Stimulated activated CD8-positive, alpha-beta memory T cell treated with anti-CD3 and anti-CD28 coated beads, Interleukin-4, amount 100 ng/mL, for 24 hours (primary cell): ENCODE measurements at places on chromosomes 3 and 15.

DNA sequence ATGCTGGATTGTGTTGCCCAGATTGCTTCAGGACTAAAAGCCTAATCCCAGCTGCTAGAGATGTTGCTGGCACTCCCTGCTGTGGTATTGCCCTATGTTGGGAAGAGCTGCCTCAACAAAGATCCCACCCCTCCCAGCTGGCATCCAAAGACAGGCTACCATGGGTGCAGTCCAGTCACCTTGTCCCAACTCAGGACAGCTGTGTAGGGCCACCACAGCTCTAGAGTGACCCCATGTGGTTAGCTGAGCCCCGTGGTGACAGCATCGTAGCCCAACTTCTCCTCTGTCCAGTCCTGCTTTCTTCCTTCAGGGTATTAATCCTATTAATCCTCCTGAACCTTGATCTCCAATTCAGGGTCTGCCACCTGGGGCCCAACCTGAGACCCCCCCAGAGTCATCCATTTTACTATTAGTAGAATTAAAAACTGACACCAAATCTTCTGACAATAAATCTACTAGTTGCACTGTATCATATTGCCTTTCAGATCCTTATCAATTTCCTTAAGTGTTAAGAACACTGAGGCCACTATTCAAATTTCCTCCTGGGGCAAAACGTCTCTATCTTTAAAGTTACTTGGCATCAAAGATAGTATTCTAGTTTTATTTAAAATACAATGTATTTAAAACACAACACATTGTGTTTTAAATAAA, 83.5 kb downstream of the AQP9 start:
- no peak for DNase-seq

GRCh38 chr3:10950476-10951294, 41.9 kb upstream of the SLC6A1 start:
- DNase-seq: no peak

DNA sequence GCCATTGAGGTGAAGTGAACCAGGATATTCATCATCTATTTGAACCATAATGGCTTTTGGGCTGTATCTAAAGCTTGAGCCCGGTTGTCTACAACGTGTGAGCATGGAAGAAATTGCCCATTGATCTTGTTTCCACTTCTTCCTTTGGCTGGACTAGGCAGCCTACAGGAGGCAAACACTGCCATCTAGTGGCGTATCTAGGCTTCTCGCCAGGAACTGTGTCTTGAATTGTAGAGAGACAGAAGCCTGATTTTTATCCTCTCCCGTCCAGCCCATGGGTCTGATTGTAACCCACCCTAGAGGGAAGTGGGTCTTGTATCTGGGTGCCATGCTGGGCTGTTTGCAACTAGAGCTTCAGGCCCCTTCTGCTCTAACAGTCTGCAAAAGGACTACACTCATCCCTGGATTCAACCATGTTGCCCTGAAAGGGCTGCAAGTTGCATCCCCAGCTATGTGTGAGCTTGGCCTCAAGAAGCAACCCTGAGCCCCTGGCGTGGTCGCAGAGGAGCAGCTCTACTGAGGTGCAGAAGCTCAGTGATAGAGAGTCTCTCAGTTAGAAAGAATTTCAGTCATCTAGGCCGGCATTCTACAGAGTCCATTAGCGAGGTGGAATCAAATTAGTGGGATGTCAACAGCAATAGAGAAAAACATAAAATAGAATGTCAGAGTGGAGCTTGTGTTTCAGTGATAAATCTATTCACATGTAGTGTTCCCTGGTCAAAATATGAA, 170.2 kb upstream of the UMPS start:
- peak; percentile 30 for DNase-seq

GRCh38 chr3:12301513-12301912, 12.6 kb downstream of the PPARG start:
- no peak for DNase-seq

GRCh38 chr15:41919954-41920538, 26.2 kb upstream of the SPTBN5 start:
- no peak for DNase-seq

DNA sequence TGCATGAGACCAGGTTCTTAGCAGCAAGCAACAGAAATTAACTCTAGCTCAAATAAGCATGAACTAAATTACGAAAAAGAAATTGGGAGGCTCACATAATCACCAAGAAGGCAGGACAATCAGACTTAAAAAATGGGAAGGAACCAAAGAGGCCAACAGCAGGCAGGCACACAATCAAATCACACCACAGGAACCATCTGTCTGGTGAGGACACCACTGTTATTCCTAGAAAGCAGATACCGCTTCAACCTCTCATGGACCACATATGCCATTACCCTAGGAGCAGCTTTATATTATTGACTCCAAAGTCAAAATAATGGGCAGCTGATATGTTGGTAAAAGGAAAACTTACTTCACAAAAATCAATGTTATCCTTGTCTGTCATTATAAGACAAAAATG, 51.6 kb downstream of the SUCLG2 start:
- DNase-seq: no peak

GRCh38 chr15:90221246-90221900, 12.4 kb downstream of the CIB1 start:
- no peak for DNase-seq

GRCh38 chr15:45604326-45604725, 17.1 kb downstream of the BLOC1S6 start:
- no peak for DNase-seq

GRCh38 chr3:194592798-194593752, 40.1 kb downstream of the TMEM44 start:
- DNase-seq: no peak

DNA sequence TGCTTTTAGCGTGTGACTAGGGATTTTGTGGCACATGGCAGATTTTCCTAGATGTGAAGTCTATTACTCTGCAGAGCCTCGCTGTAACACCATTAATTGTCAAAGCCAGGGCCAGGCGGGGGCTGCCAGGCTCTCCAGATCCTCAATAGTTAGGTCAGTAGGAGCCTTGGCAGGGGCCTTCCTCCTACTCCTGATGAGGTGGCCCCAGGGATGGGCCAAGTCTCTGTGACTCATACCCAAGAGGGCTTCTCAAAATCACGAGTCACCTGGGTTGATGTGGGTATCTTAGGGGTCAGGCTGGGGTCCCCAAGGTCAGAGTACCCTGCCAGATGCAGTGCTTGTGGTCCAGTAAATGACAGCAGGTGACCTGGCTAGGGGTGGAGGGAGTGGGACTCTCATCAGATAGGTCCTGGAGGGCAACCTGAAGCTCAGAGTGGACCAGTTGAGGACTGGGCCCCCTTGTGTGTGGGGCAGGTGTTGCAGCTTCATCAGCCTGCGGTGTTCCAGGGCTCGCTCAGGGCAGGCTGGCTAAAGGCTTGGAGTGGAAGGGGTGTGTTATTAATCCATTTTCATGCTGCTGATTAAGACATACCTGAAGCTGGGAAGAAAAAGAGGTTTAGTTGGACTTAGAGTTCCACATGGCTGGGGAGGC, 88.5 kb upstream of the MYZAP start:
- DNase-seq: no peak

DNA sequence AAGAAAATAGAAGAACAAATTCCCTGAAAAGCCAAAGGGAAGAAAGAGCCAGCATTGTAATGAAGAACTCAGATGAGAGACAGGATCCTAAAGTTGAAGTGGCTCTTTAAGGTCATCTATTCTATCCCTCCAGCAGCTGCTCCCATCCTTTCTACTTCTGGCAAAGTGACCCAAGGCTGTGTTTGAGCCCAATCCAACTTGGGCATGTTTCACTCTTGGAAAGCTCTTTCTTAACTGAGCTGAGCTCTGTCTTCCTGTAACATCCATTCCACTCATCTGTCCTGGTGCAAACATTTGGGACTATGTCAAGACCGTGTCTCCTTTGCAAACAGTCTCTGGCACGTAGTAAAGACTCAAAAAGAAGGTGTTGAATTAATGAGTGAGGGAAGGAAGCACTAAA, 298.1 kb upstream of the IGF1R start:
- DNase-seq: no peak

DNA sequence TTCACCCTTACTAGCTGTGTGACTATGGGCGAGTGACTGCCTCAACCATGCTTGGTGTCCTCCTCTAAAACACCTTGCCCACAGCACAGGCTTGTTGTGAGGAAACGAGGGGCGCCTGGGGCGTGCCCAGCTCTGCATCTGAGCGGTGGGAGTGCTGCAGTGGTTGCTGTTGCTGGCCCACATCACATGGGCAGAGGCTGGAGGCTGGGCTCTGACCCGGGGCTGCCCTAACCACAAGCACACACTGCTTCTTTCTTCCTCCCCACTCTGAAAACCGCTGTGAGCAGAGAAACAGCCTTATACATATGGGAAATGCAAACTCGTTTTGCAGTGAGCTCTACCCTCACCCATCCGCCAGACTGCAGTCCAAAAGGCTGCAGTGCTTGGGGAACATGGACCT, 74.8 kb upstream of the RPL32 start:
- peak; percentile 35 for DNase-seq

GRCh38 chr3:134222835-134223234, 27.8 kb downstream of the RYK start:
- no peak for DNase-seq

DNA sequence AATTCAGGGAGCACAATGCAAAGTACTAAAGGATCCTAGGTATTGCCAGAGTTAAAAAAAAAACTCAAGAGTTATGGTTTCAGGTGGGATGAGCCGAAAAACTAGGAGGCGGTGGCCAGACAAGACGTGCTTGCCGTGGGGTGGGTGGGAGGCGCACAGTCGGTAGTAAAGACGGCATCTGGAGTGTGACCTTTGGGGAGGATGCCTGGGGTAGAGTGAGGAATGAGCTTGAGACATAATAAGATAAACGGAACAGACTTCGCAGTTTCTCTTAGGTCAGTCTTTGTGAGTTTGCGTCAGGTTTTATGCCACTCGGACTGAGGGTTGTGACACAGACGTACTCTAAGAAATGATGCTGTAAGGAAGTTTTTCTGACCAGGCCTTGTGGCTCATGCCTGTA, 139.6 kb downstream of the LRRK1 start:
- DNase-seq: no peak

- DNase-seq: no peak
Observed at GRCh38 chr15:41689834-41690233, 29.6 kb downstream of the MGA start.

- DNase-seq: no peak
Observed at GRCh38 chr3:85605066-85605465, 646.3 kb downstream of the CADM2 start.

GRCh38 chr3:63922491-63923199, 10.5 kb upstream of the SCAANT1 start:
- DNase-seq: no peak

GRCh38 chr3:90041995-90042394, 934.6 kb downstream of the EPHA3 start:
- DNase-seq: no peak

- no peak for DNase-seq
Observed at GRCh38 chr3:157436583-157437291, at the start of gene PTX3. TSS of gene PTX3 (plus strand) at chr3:157436850. CDS start at chr3:157436934, 84 bp downstream.

- no peak for DNase-seq
Observed at GRCh38 chr15:74840851-74841775, 1.8 kb downstream of the ULK3 start.
